ENCODE measurements at places on chromosomes 7 and 10.

- no peak for DNase-seq
Measured at GRCh38 chr10:6055929-6056328, 6.2 kb downstream of the IL2RA start.

DNA sequence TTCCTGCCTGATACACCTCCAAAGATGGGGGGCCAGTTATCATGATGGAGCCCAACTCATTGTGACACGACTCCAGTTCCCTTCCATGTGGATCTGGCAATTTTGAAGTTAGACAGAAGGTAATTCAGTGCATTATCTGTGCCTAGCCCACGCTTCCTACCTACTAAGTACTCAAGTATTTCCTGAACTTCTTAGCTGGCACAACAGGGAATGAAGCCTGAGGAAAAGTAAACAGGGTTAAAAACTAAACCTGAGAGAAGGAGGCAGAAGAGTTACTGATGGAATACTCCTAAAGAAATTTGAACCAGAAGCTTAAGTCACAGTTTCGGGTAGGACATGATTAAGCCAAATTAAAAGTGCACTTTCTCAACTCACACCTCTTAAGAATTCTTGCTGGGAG, 1.1 kb upstream of the SEC31B start:
- no peak for DNase-seq

DNA sequence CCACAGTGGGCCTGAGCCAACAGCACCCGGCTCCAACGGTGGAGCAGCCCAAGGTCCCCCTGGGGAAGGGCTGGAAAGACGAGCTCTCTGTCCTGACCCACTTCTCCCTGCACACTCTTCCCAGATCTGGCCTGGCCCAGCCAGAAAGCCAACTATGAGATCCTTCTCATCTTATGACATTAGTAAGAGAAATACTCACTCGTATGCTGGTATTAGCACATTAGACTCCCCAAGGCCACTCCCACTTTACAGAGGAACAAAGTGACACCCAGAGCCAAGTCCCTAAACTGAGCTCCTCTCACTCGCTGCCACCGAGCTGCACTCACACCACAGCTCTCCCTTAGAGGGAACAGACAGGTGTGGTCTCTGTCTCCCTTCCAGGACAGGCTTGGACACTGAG, 24.8 kb downstream of the DLG5 start:
- DNase-seq = no peak

DNA sequence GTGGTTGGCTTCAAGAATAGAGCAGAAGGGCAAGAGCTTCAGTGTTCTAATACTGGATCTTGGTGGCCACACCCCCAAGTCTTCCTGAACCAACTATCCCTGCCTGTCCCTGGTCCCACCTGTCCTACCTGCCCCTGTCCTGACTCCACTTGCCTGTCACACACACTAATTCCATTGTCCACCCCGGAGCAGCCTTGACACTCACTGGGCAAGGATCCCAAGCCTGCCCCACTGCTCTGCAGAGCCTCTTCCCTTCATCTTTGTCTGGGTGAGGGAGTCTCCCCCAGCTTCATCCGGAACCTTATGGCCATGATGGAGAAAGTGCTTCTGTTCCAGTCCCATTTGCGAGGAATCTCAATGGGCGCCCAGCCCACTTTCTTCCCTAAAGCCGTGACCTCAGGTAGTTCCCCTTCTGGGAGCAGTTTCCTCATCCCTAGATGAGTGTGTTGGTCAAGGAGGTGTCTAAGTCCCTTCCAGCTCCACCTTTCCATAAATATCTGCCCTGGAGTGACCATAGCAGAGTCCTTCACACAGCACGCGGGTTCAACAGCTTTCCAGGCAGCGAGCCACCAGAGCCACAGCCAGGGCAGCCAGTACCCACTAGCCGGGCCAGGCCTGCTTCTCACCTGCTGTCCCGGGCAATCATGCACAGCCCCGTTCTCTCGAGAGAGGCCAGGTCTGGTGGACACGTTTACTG, 61.5 kb downstream of the VIPR2 start:
- DNase-seq = no peak

GRCh38 chr7:151024435-151025056, at the start of gene ATG9B:
TSS of gene ATG9B (minus strand) at chr7:151024494. CDS start at chr7:151024423, 71 bp downstream.
- DNase-seq = no peak
